Mammary epithelial cell (primary cell): ENCODE measurements at places on chromosomes 6 and 20. TPM values are rescaled to one million over a fixed set of nuclear protein-coding genes. Genes with fewer than 3 reads are reported as not detected.
A peak's percentile ranks its signal among the peaks of the same experiment; 100 is the strongest.

GRCh38 chr6:17033746-17034145 lies 68.1 kb upstream of the STMND1 start:
- no peak for DNase-seq

DNA sequence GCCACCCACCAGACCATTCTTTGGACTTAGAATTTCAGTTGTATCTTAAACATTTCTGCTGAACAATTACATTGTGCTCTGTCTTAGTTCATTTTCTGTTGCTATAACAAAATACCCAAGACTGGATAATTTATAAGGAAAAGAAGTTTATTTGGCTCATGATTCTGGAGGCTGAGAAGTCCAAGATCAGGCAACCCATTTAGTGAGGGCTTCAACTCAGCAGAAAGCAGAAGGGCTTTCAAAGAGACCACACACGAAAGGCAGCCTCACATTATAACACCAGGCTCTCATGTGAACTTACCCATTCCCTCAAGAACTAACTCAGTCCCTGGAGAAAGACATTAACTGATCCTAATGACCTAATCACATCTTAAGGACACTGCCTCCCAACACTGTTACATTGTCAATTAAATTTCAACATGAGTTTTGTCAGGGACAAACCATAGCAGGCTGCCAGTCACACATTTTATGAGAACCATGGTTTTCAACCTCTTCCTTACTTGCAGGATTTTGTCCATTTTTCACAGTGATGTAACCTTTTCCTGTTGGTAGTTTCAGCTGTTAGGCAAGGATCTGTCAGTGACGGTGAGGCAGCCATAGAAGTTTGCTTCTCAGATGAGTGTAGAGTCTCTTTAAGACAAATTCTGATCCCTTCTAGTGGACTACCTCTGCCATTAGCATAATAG lies 399.6 kb upstream of the SOX4 start:
- DNase-seq: no peak

- DNase-seq: no peak
Measured at GRCh38 chr20:2387580-2387979, 6.9 kb downstream of the TGM6 start.

DNA sequence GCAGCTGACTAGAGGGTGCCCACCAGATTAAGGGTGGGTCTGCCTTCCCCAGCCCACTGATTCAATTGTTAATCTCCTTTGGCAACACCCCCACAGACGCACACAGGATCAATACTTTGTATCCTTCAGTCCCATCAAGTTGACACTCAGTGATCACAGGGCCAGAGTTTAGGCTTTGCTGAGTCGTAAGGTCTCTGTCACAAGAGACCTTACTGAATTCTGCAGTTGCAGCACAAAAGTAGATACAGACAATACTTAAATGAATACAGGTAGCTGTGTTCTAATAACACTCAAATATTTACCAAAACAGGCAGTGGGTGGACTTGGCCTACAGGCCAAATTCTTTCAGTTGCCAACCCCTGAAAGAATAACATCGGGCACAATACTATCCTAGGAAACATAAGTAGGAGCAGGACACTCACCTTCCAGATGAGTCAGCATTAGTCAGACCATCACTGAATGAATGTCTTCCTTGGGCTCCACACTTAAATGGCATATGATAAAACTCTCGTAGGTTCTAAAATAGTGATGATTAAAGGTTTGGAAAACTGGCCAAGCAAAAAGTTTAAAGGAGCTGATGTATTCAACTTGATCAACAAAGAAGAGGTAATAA lies 190.0 kb downstream of the UBE3D start:
- peak; percentile 93 for DNase-seq

- no peak for DNase-seq
Measured at GRCh38 chr6:111777357-111777756, 95.9 kb downstream of the FYN start.

GRCh38 chr6:12472601-12473038 lies 182.5 kb downstream of the EDN1 start:
- DNase-seq: peak; percentile 100

- DNase-seq: no peak
Measured at GRCh38 chr20:55597526-55597925, 407.8 kb downstream of the CBLN4 start.

GRCh38 chr6:107115695-107116327 lies 496 bp upstream of the BEND3 start:
- peak; percentile 27 for DNase-seq

DNA sequence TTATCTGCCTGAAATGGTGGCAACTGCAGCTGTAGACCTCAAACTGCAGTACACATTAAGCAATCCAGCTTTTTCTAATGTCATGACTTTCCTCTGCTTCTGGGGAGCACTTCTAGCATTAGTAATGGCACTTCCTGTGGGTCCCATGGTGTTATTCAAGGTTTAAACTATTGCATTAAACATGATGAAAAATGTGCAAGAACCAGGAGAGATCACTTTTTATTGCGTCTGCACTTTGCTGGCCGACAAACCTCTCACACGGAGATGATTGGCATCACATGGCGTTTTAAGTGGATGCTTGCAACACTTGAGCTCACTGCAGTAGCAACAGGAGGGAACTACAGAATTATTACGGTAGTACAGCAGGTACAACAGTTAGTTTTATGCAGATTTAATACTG lies 148.4 kb downstream of the HIVEP2 start:
- no peak for DNase-seq

GRCh38 chr20:38729767-38730166 lies 5.5 kb downstream of the SLC32A1 start:
- DNase-seq: no peak

- no peak for DNase-seq
Measured at GRCh38 chr6:134529305-134529704, 211.4 kb upstream of the SGK1 start.

GRCh38 chr6:157478926-157479325 lies 97.9 kb downstream of the ZDHHC14 start:
- DNase-seq: no peak

DNA sequence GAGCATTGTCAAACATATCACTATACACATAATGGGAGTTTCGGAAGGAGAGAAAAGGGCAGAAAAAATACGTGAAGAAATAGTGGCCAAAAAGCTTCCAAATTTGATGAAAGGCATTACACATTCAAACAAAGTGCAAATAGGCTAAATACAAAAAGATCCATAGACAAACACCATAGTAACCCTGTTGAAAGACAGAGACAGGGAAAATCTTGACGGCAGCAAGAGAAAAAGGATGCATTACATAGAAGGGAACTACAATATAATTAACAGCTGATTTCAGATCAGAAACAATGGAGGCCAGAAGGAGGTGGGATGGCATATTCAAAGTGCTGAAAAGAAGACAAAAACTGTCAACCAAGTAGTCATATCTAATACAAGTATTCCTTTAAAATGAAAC lies 170.8 kb downstream of the MRPL14 start:
- no peak for DNase-seq

DNA sequence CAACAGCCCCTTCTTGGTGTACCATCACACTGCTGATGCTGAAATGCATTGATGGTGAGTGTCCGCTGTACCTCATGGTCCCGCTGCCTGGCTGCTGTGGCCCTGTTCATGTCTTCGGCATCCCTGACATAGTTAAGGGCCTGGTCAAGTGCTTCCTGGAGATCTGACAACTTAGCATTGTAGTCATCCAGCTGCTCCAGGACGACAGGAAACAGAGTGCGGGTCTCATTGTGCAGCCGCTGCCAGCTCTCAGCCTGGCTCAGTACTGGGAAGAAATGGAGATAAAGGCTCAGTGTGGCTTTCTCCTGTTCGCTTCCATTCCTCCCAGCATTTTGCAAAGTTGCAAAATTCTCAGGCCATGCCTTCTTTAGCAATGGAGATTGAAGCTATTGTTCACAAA lies 81.8 kb downstream of the LAMA4 start:
- no peak for DNase-seq

DNA sequence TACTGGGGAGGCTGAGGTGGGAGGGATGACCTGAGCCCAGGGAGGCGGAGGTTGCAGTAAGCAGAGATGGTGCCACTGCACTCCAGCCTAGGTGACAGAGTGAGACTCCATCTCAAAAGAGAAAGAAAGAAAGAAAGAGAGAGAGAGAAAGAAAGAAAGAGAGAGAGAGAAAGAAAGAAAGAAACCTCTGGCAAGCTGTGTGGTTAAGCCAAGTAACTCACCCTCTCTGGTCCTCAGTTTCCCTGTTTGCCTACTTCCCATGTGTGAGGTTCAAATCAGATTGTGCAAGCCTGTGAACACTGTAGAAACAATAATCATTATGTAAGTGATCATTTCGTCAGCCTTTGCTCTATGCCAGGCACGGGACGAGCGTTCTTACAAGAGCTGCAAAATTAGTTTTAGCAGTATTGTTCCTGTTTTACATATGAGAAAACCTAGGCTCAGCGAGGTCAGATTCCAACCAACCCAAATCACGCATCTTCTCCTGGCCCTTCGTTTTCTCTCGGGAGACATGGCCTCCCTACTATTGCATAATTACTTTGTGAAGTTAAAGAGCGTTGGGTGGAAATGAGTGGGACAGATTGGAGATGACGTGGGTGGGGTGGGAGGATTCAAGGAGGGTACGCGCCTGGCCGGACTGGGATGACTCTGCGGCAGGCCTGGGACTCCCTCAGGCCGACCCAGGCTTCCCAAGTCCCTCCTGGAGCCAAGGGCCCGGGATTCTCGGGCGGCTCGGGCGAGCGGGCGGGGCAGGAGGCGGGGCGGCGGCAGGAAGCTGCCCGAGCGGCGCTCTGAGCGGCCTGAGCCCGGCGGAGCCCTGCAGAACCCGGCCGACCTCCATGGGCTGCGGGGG lies at the start of gene SNX21:
Gene SNX21, plus strand, starts transcription at position 770 of the 853 bp plus-strand sequence. CDS start 121 bp downstream, outside the sequence.
- peak; percentile 80 for DNase-seq

DNA sequence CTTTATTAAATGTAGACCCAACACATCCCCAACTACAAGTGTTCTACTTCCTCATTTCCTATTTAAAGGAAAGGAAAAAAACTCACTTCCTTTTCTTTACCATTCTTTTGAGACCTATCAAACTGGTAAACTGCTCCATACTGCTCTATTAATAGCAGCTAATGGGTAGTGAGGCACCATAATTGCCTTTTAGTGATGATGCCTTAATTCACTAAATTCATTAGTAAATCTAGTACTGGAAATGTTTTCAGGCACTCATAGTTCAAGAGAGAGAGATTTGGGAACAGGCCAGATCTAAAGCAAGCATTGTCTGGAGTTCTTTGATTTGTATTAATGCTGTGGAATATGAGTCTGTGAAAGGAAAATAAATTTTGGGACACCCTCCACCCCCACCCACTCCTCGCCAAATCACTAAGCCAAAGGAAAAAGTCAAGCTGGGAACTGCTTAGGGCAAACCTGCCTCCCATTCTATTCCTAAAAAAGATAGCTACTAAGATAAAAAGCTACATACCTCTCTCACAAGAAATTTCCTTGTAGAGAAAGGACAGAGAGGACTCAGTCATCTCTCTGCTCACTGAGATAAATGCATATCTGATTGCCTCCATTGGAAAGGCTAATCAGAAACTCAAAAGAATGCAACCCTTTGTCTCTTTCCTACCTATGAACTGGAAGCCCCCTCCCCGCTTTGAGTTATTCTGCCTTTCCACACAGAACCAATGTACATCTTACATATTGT lies 13.6 kb upstream of the IBTK start:
- no peak for DNase-seq

GRCh38 chr6:3808759-3809514 lies 40.2 kb upstream of the FAM50B start:
- peak; percentile 90 for DNase-seq

DNA sequence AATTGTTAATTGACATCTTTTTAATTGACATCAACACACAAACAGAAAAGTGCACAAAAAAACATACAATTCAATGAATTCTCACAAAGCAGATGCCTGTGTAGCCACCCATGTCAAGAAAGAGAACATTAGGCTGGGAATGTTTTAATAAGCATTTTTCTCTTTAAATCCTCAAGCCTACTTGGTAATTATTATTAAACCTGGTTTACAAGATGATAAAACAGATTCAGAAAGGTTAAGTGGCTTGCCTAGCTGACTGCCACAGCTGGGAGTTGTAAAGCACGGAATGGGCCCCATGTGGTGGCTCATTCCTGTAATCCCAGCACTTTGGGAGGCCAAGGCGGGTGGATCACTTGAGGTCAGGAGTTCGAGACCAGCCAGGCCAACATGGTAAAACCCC lies 90.0 kb upstream of the AKAP12 start:
- DNase-seq: no peak

DNA sequence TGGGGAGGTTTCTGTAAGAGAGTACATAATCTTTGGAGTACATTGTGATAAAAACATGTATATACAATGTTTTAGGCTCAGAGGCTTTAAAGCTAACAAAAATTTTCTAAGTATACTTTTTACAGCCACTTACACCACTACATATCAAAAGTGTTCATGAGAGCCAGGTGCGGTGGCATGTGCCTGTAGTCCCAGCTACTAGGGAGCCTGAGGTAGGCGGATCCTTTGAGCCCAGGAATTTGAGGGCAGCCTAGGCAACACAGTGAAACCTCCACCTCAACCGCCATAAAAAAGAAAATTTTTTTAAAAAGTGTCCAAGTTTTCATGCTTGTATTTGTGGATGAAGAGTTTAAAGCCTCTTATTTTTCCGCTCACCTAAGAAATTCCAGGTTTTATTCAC lies 22.5 kb downstream of the SNX3 start:
- DNase-seq: no peak

- DNase-seq: no peak
Measured at GRCh38 chr6:135085700-135086413, 31.2 kb upstream of the HBS1L start.

DNA sequence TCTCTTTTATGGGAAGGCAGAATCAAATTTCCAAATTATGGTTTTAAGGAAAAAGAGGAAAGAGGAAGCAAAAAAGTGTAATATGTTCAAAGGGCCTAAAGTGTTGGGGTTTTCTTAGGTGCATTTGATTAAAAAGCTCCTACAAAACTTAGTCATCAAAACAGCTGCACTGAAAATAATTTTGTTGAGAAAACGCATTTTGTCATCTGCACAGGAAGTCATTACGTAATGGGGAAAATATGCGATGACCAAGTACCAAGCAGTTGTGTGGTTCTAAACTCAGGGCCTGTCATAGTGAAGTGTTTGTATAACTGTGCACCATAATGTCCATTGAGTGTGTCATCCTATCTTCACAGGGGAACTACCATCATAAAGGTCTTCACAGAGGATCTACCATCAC lies 15.6 kb downstream of the HAO1 start:
- DNase-seq: peak; percentile 87

GRCh38 chr6:149354009-149354408 lies 36.5 kb downstream of the TAB2 start:
- DNase-seq: no peak

DNA sequence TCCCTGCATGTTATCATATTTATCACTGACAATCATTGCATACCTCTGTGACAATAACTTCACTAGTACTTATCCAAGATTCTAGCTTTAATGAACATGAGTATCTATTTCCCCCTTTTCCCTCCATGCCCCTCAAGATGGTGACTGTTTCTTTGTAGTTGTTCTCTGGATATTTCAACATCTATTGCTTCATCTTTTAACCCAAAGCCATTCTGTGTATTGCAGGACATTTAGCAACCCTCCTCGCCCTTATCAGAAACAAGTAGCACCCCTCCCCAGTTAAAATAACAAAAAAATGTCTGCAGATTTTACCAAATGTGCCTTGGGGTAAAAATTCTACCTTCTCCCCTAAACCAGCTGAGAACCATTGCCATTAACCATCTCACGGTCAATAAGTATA lies 979.8 kb upstream of the MANEA start:
- no peak for DNase-seq

- DNase-seq: peak; percentile 30
Measured at GRCh38 chr20:60055740-60056139, 97.5 kb downstream of the CDH26 start.

The PPP1R10 gene
- polyA plus RNA-seq: 36.1 TPM

The POPDC3 gene
- 24.4 TPM for polyA plus RNA-seq

The MCHR2 gene
- not detected for polyA plus RNA-seq

The LAMA5 gene
- polyA plus RNA-seq: 9.7 TPM

The SMIM8 gene
- polyA plus RNA-seq: 2.1 TPM

The GRM1 gene
- not detected for polyA plus RNA-seq

The ZC2HC1B gene
- polyA plus RNA-seq: not detected

The TP53TG5 gene
- not detected for polyA plus RNA-seq
